ENCODE measurements at places on chromosomes 5 and 9. TPM values are rescaled to one million over a fixed set of nuclear protein-coding genes. Genes with fewer than 3 reads are reported as not detected.

NPR2 gene
- total RNA-seq = 9.3 TPM

TCF7 gene
- total RNA-seq = 77.2 TPM

PCDHAC1 gene
- not detected for total RNA-seq

ROR2 gene
- total RNA-seq = 1.6 TPM

C7 gene
- not detected for total RNA-seq

SELENOP gene
- not detected for total RNA-seq

MLANA gene
- total RNA-seq = not detected

CNTLN gene
- 1.5 TPM for total RNA-seq

TTC1 gene
- 69.1 TPM for total RNA-seq

ANKRD20A1 gene
- 1.9 TPM for total RNA-seq

DNA sequence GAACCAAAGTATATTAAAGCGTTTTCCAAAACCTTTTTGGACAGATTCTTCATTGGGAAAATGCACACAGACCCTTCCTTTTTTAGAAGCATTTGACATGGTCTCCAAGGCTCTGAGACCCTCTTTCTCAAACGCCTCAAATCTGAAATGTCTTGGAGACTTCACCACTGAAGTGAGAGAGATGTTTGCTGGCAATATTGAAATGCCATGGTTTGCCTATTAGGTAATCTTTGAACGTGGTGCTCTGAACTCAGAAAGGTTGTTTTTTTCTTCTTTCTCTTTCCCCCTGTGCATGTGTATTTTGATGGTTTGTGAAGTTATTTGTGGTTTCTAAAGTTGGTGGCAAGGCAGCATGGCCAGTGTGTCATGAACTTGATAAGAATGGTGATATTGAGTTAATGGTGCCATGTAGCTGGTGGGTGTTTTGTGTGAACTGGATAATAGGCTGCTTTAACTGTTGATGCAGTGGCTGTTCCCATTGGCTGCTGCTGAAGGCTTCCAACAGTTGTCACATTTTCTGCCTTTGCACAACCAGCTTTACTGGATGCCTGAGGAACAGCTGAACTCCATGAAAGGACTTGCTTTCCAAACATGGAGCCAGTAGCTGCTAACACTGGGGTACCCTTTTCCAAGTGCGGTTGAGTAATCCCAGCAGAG lies 1.7 kb downstream of the PALM2AKAP2 start:
- no peak for DNase-seq

DNA sequence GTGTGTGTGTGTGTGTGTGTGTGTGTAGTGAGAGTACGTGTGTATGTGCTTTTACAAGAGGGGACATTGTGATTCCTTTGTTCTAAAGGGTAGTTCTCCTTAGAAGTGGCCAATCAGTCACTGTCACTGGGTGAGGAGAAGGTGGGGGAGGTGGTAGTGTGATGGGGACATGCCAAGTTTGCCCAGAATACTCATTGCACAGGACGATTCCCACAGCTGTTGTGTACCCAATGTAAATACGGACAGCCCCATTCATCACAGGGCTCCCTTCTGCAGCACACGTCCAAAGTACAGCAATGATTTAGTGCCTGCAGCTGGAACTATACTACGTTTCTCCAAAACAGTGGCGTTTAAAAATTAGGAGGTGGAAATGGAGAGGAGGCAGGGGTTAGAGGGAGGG lies 287.8 kb downstream of the TLR4 start:
- DNase-seq = no peak

- DNase-seq = no peak
Measured at GRCh38 chr5:10254686-10255085, 4.6 kb downstream of the CCT5 start.

- DNase-seq = no peak
Measured at GRCh38 chr5:61706751-61707150, 374.7 kb downstream of the ZSWIM6 start.

GRCh38 chr5:142095651-142096330 lies 12.8 kb upstream of the NDFIP1 start:
- DNase-seq = peak; percentile 63

DNA sequence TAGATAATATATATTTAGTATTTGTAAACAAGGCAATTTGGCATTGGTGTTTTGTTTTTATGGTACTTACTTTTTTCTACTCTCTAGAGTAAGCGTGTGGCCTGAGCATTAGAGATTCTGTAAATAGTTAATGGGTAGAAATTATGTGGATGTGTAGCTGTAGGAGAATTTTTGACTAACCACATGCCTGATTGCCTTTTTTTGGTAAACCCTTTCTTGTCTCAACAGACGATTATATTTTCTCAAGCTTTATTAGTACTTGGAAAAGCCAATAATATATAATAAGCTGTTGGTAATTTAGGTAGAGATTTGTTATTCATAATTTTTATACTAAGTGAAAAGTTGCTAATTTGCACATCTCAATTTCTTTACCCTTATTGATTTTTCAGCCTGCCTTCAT lies 76.8 kb downstream of the FCHO2 start:
- no peak for DNase-seq

DNA sequence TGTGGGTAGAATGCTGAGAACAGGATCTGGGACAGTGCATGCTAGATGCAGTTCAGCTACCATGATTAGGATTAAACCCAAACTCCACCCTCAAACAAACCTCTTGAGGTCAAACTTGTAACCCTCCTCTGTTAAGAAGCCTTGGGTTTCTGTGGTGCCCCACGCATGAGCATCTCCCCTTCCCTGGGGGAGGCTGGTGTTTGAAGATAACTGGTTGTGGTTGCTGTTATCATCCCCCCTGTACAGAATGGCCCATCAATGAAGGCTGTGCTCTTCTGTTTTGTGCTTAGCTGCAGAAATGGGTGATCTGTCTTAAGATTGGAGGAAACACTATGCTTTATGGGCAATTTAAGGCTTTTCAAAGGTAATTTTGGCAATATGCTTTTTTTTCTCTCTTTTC lies 4.4 kb upstream of the DAB2IP start:
- DNase-seq = no peak

DNA sequence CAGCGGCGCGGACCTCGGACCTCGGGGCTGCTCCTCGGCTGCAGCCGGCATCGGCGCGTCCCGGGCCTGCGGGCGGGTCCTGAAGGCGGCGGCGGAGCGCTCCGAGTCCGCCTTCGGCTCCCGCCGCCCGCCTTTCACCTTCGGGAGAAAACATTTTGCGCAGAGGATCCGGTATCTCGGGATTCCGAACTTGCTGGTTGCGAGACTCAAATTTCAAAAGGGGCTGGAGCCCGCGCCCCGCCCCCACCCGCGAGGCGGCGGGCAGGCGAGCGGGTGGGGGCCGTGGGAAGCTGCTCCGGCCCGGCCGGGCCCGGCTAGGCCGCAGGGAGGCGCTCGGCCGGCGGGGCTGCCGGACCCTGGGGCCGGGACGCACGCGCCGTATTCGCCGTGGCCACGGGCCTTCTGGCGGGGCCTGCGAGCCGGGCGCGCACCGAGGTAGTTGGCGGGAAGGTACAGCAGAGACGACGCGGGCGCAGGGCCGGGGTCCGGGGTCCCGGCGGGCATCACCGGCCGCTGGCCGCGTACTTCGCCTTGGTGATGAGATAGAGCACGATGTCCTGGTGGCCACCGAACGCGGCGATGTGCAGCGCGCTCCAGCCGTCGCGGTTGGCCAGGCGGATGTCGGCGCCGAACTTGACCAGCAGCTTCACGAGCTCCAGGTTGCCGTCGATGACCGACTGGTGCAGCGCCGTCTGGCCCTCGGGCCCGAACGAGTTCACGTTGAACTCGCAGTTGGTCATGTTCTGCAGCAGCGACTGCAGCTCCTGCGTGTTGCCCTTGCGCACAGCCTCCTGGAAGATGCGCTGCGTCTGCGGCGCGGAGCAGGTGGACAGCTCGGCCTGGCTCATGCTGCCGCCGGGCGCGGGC lies 757 bp downstream of the NRARP start:
- no peak for DNase-seq

- DNase-seq = peak; percentile 5
Measured at GRCh38 chr5:88203981-88204750, 64.5 kb downstream of the TMEM161B start.

DNA sequence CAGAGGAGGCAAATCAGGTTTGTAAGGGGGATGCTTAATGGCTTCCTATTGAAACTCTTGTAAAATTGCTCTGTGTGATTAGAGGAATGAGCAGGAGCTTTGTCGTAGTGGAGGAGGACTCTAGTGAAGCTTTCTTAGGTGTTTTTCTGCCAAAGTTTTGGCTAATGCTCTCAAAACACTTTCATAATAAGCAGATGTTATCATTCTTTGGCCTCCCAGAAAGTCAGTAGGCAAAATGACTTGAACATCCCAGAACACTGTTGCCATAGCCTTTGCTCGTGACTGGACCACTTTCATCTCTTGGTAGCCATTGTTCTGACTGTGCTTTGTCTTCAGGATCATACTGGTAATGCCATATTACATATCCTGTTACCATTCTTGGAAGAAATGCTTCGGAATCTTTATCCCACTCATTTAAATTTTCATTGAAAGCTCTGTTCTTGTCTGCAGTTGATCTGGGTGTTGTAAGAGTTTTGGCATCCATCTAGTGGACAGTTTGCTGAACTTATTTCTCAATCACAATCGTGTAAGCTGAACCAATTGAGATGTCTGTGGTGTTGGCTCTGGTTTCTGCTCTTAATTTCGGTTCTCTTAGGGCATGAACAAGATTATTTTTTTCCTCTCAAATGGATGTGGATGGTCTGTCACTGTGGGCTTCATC lies 187.6 kb downstream of the COMMD10 start:
- no peak for DNase-seq

- DNase-seq = no peak
Measured at GRCh38 chr5:14202462-14202861, 59.3 kb downstream of the TRIO start.

DNA sequence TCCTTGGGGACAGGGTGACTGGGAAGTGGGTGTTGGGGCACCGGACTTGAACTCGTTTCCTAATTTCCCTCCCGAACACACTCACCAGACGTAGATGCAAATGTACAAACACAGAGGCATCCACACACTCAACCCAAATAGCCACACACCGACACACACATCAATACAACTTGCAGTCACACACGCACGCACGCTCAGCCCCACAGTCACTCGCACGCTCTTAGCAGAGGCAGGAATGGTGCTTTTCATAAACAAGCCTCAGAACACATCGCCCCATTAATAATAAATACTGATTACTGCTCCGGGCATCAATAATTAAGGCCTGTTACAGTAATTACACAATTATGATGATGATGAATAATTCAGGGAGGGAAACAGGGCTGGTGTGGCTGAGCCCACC lies 5.7 kb downstream of the BARHL1 start:
- DNase-seq = no peak

DNA sequence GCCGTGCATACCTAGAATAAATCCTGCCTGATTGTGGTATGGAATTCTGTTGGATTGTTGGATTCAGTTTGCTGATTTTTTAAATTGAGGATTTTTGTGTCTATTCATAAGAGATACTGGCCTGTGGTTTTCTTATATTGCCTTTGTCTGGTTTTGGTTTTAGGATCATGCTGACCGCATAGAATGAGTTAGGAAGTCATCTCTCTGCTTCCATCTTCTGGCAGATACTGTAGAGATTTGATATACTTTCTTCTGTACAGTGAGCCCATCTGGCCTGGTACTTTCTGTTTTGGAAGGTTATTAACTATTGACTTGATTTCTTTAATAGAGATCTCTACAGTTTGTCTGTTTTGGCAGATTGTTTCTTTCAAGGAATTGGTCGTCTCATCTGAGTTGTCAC lies 14.7 kb downstream of the CEP72 start:
- DNase-seq = no peak

- no peak for DNase-seq
Measured at GRCh38 chr9:35659340-35659739, 1.2 kb downstream of the CCDC107 start.

DNA sequence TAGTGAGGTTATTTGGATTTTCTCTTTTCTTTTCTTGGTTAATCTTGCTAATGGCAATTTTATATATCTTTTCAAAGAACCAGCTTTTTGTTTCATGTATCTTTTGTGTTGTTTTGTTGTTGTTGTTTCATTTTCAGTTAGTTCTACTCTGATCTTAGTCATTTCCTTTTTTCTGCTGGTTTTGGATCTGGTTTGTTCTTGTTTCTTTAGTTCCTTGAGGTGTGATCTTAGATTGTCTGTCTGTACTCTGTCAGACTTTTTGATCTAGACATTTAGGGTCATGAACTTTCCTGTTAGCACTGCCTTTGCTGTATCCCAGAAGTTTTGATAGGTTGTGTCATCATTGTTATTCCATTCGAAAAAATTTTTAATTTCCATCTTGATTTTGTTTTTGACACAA lies 399.7 kb downstream of the TLE1 start:
- DNase-seq = no peak

DNA sequence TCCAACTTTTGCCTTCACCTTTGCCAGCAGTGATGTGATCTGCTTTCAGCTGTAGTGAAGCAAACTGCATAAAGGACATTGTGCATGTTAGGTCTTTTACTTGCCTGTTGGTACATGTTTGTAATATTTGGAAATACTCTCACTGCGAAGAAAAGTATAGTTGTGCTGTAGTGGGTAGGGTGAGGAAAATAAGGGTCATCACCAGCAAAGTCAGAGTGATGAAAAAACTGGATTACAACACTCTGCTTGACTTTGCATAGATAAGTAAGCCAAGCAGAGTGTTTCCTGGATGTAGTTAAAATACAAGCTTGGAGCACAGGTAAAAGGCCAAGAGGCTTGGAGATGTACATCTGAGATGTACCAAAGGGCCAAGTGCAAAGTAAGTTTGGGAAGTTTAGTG lies 16.7 kb downstream of the TGFBR1 start:
- no peak for DNase-seq

Measured in activated T-helper 1 cell treated with anti-CD3 and anti-CD28 coated beads, Interleukin-12 subunit alpha, Interleukin-12 subunit beta, Interleukin-2, Interleukin-4 antibody, amounts not matched to agents 30 ng/mL and 10 ng/mL and 1 ng/mL, durations not matched to agents 14 hours and 24 hours and 36 hours (primary cell).